ENCODE measurements at places on chromosomes 7 and 10. TPM values are rescaled to one million over a fixed set of nuclear protein-coding genes. Genes with fewer than 3 reads are reported as not detected.

GRCh38 chr10:58706836-58707235 is 194.2 kb downstream of the BICC1 start:
- H3K4me1 ChIP-seq, result peaks cover 5% of the 10 kb centered on the region
- no peaks in the 10 kb centered on the region for H3K27me3 ChIP-seq
- no peaks in the 10 kb centered on the region for H3K36me3 ChIP-seq

DNA sequence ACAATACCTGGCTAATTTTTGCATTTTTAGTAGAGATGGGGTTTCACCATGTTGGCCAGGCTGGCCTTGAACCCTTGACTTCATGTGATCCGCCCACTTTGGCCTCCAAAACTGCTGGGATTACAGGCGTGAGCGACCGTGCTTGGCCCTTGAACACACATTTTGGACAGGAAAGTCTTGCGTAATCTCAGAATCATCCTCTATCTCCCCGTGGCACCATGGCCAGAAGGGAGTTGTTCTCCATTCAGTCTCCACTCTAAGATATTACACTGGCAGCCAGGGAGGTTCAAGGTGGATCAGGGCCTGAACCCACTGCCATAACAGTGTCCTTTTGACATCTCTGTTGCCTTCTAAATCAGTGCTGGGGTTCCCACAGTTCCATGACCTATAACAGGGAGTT is 29.2 kb upstream of the GALNTL5 start:
- no peaks in the 10 kb centered on the region for H3K4me1 ChIP-seq
- H3K27me3 ChIP-seq, result no peaks in the 10 kb centered on the region
- H3K27ac ChIP-seq, result peak overlapping the region; percentile 77

Gene TMEM229A
- not detected for total RNA-seq

DNA sequence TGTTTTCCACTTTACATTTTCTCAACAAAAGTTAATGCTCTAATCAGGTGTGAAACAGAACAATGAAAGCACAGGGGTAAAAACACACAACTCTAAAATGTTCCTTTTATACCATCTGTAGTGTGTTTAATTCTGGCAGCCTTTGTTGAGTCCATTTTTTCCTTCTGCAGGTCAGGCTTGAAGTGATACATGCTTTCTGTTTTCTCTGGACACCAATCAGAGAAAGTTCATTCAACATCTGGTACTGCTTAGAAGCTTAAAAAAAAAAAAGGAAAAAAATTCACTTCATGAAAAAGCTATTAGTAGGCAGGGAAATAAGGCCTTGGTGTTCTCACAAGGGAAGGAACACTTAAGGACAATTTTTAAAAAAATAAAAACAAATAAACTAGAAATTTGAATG is 231.3 kb upstream of the RHOBTB1 start:
- no peaks in the 10 kb centered on the region for H3K4me1 ChIP-seq
- no peak for DNase-seq
- H3K27me3 ChIP-seq, result no peaks in the 10 kb centered on the region
- H3K27ac ChIP-seq, result peak overlapping the region; percentile 25

- no peaks in the 10 kb centered on the region for H3K4me1 ChIP-seq
- no peak for DNase-seq
- H3K27me3 ChIP-seq, result no peaks in the 10 kb centered on the region
- no peaks in the 10 kb centered on the region for H3K36me3 ChIP-seq
- no peak overlapping the region for H3K4me3 ChIP-seq
Observed at GRCh38 chr10:120689777-120690529, 161.2 kb upstream of the WDR11 start.

- no peak overlapping the region for H3K4me3 ChIP-seq
- no peaks in the 10 kb centered on the region for H3K27me3 ChIP-seq
- peaks cover 27% of the 10 kb centered on the region for H3K4me1 ChIP-seq
- no peak overlapping the region for H3K27ac ChIP-seq
Observed at GRCh38 chr10:60148266-60148840, 241.3 kb downstream of the ANK3 start.

GRCh38 chr10:17792991-17793390 is 16.2 kb upstream of the MRC1 start:
- no peak for DNase-seq
- H3K4me3 ChIP-seq, result no peak overlapping the region
- no peaks in the 10 kb centered on the region for H3K4me1 ChIP-seq
- H3K27ac ChIP-seq, result no peak overlapping the region
